ENCODE measurements at places on chromosomes 1 and 21.

GRCh38 chr1:17319561-17320350, 11.8 kb downstream of the PADI4 start:
- DNase-seq, result no peak

DNA sequence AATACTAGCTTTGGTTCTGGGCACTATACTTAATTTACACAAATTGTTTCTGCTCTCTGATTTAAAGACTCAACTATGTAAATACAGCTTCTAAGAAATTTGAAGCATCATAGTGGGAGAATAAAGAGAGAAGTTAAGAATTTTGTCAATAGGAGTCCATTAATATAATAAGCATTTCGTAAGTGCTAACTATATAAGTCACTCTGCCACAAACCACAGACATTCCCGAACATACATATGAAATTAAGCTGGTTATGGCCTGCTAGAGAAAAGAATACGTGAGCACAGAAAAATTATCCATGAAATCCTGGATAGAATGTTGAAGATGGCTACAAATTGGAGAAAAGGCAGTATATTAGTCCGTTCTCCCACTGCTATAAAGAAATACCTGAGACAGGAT, 526.2 kb downstream of the MRPL39 start:
- DNase-seq, result no peak

DNA sequence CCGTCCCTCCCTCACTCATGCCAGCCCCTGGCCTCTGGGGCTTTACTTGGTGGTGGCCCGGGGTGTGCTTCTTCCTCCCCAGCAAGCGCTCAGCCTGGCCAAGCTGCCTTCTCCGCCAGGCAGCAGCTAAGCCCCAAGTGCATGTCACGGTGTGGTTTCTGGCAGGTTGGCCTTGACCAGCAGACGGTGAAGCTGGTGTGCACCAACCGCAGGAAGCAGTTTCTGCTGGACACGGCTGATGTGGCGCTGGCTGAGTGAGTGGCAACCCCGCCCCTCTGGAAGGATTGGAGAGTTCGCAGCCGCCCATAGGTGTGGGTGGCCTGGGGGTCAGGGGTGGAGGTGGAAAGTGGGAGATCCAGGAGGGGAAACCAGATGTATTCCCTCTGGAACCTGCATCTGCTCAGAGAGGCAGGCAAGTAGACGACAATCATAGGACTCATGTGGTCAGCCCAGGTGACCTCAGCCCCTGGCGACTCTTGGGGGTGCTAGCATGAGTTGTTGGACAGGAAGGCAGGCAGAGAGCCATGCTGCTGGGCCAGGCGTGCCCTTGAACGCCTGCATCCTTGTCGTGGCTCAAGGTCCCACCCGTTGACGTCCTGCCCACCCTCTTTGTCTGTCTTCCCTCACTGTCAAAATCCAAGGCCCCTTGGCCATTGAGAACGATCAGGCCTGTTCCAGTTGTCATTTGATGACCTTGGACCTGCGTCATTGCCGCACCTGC, 7.0 kb upstream of the SLC25A34 start:
- no peak for DNase-seq

DNA sequence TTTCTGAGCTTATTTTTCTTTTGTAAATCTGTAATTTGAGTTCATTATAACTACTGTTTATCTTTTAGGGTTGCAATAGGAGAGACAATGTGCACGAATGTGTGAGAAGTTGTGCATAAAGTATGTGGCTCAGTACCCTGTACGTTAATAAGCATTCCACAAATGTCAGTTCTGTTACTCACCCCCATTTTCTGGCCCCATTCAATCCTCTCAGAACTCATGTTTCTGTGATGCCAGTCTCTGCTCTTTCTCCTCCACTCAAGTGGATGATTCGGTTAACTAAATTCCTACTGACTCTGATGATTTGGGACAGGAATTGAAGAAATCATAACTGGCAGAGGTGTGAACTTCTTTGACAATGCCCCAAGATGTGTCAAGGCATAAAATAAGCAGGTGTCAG, 10.2 kb upstream of the DMRTB1 start:
- no peak for DNase-seq

GRCh38 chr1:206705726-206706297, 21.1 kb downstream of the MAPKAPK2 start:
- DNase-seq, result no peak

GRCh38 chr1:119006406-119007279, 18.5 kb upstream of the TBX15 start:
- DNase-seq, result no peak

- no peak for DNase-seq
Measured at GRCh38 chr1:189960769-189961168, 516.9 kb downstream of the BRINP3 start.

DNA sequence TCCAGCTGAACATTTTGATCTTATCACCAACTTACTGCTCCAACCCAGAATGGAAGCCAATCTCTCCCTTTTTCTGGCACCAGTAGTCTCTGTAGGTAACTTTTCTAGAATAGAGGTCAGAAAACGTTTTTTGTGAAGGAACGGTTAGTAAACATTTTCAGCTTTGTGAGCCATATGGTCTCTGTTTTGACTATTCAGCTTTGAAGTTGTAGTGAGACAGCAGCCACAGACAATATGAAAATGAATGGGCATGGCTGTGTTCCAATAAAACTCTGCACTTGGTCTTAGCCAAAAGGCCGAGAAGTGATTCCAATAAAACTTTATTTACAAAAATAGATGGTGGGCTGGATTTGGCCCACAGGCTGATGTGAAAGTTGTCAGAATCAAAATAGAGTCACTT, 28.9 kb downstream of the MAP10 start:
- no peak for DNase-seq

- no peak for DNase-seq
Measured at GRCh38 chr1:119108988-119109387, 31.5 kb downstream of the WARS2 start.

DNA sequence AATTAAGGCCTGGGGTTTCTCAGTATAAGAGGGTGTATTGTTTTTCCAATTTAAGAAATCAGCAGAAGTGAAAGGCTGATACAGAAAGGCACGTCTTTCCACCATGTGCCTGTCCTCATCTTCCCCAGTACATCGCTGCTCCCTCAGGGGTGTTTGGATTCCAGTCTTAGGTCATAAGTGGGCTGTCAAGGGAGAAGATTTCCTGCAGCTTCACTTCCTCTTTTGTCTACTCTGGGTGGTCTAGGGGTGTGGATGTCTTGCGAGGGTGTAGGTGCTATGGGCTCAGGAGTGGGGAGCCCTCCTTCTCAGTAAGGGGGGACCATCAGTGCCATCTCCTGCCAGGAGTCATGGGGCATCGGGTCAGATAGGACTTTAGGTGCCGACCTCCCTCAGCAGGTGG, 999.8 kb upstream of the NCAM2 start:
- no peak for DNase-seq

GRCh38 chr1:14440166-14440565, 158.3 kb upstream of the KAZN start:
- DNase-seq, result no peak

All from stimulated activated CD4-positive, alpha-beta T cell treated with anti-CD3 and anti-CD28 coated beads, Interleukin-12 subunit alpha, Interleukin-12 subunit beta, amount 100 ng/mL, for 4 hours (primary cell).